ENCODE measurements at places on chromosomes 1 and 21. TPM values are rescaled to one million over a fixed set of nuclear protein-coding genes. Genes with fewer than 3 reads are reported as not detected.

GRCh38 chr1:54520631-54521321, 27.3 kb upstream of the ACOT11 start:
- DNase-seq, result no peak

DNA sequence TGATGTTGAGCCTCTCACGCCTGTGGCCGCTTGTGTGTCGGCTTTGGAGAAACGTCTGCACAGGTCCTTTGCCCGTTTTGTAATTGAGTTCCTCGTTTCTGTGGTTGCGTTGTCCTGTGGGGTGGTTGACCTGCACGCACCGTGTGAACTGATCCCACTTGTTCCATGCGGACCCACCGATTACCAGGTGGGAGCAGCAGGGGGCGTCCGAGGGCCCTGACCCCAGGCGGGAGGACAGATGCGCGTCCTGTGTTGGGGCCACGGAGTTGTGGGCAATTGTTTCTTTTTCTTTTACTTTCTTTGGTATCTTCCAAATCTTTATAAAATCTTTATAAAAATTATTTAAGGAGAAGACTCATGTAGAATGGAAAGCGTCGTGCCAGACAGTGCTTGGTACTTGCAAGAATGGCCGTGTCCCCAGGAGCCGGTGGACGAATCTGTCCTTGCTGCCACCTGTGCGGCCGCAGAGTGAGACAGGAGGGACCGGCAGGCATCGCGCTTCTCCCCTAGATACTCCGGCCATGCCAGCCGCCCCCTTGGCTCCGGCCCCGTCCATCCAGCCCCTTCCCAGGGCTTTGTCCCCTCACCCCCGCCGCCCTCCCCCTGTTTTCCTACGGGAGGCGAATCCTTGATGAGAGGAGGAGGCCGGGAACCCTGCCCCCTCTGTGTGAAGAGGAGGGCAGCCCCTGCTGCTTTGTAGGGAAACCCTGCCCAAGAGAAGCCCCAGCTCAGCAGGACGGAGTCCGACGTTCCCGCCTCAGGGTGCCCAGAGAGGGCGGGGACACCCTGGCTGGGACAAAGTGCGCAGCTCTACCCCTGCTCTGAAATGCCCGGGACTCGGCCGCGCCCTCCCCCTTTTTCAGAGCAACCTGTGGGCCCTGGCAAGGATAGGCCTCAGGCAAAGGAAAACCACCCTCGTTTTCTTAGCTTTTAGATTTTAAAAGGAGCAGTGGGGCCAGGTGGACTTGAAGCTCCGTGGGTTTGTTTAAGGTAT, 41.7 kb downstream of the PRKCZ start:
- DNase-seq, result no peak

The DVL1 gene
- 72.9 TPM for total RNA-seq

The CCDC27 gene
- 0.24 TPM for total RNA-seq

The VANGL2 gene
- total RNA-seq, result 1.9 TPM
